Small intestine (tissue), 16 donors: ENCODE measurements at places on chromosomes 6 and 20.

DNA sequence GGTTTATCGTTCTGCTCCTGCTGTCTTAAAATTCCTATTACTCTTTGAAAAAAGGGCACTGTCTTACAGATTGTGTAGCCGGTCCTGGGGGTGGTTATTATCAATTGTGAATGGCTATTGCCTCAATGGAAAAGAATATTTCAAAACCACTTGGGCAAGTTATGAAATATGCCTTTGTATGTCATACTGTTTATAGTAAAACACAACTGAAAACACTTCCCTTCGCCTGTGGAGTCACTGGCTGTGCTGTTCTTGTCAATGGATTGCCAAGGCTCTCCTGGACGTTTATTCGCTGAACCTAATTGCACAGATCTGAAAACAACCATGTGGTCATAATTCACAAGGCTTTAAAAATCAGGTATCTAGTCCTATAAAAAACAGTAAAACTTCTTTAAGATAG, 47.8 kb upstream of the TAGAP start:
- DNase-seq, result no peak

DNA sequence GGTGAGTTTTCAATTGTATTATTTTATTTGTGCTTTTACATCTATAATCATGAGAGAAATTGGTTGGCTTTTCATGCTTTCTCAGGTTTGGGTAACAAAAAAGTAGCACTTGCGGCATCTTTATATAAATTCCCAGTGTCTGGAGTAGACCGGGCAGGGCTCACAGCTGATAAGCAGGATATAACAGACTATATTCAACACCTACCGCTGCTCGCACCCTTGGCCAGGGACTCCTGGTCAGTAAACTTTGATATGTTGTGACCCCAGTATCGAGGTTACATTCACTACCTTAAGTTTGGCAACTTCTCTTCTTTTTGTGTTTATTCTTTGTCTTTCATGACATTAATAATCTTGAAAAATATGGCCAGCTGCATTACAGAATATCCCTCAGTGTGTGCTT, 343.4 kb downstream of the TBC1D32 start:
- DNase-seq, result no peak

GRCh38 chr6:22828179-22829062, 259.1 kb downstream of the HDGFL1 start:
- peak; percentile 69 for DNase-seq

- no peak for DNase-seq
These were observed 264.2 kb downstream of the SYNE1 start for GRCh38 chr6:152372945-152373344.

- no peak for DNase-seq
These were observed 706 bp upstream of the TUBB2B start for GRCh38 chr6:3228046-3228671.

GRCh38 chr6:137970368-137970767, 103.3 kb downstream of the TNFAIP3 start:
- DNase-seq, result no peak

DNA sequence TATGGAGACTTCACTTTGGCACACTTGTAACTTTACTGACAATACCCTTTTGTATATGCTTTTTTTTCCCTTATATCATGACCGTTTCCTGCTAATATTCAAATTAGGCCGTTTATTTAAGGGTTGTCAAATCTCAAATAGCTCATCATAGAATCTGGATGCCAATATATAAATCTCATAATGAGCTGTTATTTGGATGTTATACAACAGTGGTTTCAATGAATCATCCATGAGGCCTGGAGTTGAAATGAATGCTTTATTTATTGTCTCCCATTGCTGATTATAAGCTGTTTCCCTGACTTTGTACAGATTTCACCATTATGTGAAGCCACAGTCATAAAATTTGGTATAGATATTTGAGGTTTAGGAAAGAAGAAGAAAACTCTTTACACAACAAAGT, 256.1 kb downstream of the PLCB1 start:
- no peak for DNase-seq

DNA sequence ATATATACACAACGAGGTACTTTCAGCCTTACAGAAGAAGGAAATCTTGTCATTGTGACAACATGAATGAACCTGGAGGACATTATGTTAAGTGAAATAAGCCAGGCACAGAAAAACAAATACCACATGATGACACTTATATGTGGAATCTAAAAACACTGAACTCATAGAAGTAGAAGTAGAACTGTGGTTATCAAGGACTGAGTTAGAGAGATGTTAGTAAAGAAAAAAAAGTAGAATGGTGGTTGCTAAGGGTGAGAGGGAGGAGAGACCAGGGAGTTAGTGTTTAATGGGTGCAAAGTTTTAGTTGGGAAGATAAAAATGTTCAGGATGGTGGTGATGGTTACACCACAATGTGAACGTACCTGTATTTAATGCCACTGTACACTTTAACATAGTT, 4.8 kb upstream of the STX11 start:
- no peak for DNase-seq

DNA sequence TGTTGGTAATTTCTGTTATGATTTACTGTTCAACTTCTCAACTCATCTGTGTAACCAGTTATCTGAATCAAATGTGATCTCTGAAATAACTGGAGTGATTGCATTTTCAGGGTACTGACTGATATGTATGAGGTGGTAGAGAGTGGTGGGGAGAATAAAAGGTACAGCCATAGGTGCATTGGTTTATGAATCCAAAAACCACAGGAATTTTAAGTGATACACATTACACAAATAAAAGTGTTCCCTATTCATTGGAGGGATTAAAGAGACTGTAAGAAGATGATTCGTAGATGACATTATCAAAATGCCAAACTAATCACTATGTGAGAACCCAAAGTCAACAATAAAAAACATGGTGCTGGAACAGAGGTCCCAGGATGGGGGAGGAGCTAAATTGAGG, 158.7 kb upstream of the RSPO3 start:
- DNase-seq, result no peak

GRCh38 chr6:149152521-149152920, 165.0 kb upstream of the TAB2 start:
- DNase-seq, result no peak

GRCh38 chr6:38346291-38347079, 293.2 kb downstream of the BTBD9 start:
- no peak for DNase-seq

DNA sequence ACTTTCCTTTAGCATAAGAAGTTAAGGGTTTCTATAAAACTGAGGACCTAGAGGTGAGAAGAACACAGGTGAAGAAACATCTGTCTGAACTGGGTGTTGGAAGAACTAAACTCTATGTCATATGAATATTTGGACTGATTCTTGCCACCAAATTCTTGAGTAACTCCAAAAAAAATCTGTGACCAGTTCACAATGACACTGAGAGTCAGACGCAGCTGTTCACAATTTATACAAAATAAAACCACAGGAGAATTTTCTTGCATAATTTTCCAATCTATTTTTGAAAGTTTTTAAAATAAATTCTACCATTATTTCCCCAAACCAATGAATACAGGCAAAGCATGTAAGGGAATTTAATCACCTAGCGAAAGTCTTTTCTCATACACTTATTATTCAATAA, 148.1 kb upstream of the TCF21 start:
- no peak for DNase-seq
